ENCODE measurements at places on chromosomes 7 and 10. TPM values are rescaled to one million over a fixed set of nuclear protein-coding genes. Genes with fewer than 3 reads are reported as not detected.

The ACBD7 gene
- 10.6 TPM for total RNA-seq

The UTF1 gene
- not detected for total RNA-seq

The ZNF853 gene
- total RNA-seq = 23.6 TPM

The MYOZ1 gene
- total RNA-seq = 0.41 TPM

GRCh38 chr10:80612261-80612660 lies 74.6 kb downstream of the SH2D4B start:
- no peak for DNase-seq

GRCh38 chr10:86066696-86067095 lies 299.9 kb downstream of the GRID1 start:
- no peak for DNase-seq

GRCh38 chr7:151139071-151139790 lies 28.3 kb downstream of the GBX1 start:
- peak; percentile 30 for DNase-seq

DNA sequence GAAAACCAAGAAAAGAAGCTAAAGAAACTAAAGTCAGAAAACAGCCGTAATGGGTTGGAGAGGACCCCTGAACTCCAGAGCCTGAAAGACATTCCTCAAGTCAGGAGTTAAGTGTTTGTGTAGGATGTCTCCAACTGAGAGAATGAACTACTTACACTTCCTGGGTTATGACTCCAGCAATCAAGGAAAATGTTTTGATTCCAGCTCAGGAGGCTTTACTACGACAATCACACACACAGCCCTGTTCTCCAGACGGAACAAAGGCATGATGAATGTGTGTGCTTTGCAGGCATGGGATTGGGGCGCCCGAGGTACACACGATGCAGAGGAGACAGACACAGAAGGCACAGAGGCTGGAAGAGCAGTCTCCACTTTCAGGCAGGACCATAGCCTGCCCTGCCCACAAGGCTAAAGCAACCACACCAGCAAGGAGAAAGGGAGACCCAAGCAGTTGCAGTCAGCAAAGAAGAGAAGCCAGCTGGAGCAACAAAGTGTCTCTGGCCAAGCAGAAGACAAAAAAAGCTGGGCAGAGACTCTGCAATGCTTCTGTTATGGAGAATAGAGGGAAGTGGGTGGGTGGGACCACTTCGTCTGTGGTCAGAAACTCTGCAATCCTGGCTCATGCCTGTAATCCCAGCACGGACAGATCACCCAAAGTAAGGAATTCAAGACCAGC lies 89.1 kb downstream of the GRB10 start:
- DNase-seq = no peak

DNA sequence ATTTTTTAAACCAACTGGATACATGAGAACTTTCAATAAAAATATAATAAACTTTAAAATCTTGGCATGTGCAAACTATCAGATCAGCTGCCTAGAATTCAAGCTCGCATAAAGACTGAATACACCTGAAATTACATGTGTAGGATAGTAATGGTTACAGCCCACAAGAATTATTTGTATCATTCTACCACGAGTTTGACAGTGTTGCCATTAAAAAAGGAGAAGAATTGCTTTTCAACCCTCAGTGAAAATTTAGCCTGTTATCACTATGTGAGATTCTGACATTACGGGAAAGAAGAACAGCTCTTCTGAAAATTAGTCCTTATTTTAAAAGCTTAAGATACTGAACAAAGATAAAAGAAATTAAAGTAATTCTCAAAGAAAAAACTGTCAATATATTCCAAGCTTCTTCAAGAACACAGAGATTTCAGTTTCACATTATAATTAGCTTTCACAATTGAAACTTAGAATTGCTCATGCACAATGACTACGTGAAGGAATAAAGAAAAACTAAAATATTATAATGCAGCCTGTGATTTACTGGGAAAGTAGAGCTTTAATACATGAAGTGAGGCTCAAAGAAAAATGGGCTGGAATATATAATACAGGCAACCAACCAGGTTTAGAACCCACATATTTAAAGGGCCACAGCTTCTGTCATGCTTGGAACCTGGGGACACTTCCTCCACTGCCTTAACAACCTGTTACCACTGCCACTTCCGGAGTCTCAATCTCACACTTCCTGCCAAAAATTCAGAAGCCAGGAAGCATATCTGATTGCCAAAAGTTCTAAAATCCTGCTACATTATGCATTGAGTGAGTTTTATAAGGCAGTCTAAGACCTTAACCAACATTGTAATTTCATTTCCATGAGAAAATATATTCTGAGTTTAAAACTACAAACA lies 23.2 kb downstream of the TPK1 start:
- DNase-seq = no peak

- DNase-seq = no peak
Observed at GRCh38 chr10:79090134-79090803, 21.5 kb downstream of the ZMIZ1 start.

- no peak for DNase-seq
Observed at GRCh38 chr10:47283101-47283630, 16.8 kb upstream of the GDF10 start.

DNA sequence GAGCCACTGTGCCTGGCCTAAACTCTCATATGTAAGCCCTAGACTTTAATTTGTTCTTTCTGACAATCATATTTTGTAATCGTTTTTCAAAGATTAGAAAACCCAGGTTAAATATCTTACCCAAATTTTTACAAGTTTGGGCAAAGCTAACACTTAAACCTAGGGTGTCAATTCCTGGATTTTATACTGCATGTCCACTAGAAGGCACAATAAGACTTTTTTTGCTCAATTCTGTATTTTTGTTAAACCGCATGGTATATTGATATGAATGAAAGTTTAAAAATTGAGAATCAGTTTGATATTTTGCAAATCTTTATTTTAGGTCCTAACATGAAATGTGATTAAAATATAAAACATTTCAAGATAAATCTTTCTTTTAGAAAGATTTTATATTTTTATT lies 29.3 kb downstream of the DYNC2I1 start:
- no peak for DNase-seq

DNA sequence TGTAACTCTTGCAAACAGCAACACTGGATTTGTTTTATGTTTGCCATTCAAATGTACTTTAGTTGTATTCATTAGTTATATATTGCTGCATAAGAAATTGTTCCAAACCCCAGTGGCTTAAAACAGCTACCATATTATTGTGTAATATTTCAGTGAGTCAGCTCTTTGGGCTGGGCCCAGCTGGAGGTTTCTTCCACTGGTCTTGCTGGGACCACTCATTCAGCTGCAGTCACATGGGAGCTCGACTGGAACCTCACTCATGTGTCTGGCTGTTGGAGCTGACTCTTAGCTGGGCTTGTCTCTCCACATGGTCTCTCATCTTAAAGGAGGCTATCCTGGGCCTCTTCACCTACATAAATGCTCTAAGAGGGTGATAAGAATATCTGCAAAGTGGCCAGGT lies 23.2 kb upstream of the PIP4K2A start:
- DNase-seq = no peak

DNA sequence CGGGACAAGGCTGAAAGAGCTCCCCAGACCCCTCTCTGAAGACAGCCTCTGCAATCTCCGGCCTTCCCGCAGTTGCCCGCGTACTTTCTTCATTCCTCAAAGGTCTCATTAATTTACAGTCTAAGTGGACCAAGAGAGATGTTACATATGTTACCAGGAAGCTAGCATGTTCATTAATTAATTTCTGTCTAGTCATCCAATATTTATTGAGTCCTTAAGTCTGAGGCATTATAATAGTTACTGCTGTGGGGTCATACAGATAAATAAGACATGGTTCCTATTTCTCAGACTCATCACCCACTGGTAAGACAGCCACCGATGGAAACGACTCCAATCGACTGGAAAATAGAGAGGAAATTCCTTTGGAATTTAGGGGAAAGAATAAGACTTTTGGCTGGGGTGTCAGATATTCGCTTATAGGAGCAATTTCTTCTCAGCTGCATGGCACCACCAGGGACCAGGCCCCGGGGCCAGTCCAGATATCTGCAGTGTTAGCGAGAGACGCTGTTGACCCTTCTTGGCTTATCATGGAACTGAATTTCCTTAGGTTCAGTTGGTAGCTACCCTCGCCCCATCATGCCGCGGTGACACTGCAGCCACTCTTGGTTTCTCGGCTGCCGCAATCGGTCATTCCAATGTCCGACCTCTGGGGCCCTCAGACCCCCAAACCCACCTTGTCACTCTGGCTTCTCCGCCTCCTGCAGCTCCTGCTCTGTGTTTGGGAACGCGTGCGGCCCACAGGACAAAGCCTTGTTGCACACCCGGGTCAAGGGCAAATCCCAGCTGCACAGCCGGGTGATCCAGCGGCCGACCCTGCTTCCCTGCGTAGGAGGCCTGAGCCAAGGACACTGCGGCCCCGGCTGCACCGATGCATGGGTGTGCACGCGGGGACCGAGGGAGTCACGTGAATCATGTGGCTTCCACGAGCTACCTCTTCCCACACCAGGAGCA lies 383.2 kb downstream of the DNAJB6 start:
- no peak for DNase-seq
